ENCODE measurements at places on chromosomes 4 and X. TPM values are rescaled to one million over a fixed set of nuclear protein-coding genes. Genes with fewer than 3 reads are reported as not detected.

GRCh38 chr4:8369426-8370105 is 71.0 kb downstream of the ACOX3 start:
- DNase-seq, result no peak

DNA sequence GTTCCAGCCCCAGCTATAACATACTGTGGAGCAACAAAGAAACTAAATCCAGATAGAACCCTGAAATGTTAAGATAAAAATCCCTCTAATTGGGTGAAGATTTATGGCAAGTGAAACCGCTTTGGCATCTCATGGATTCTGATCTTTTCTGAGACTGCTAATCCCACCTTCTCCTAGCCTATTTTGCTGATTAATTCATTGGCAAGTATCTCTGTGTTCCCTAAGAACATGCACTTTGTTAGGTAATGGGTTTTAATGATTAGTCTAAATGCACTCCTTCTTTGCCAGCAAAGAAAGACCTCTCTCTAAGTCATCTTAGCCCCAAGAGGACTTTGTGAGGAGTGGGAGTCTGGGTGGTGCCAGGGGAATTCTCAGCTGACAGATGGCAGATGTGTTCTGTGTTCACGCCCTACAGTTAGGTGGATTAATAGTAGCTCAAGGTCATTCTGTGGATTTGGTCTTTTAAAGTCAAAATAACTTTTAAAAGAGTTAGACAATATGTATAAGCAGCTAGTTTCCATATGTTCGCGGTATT is 171.3 kb downstream of the UNC5C start:
- no peak for DNase-seq

- DNase-seq, result no peak
These were observed 415 bp upstream of the TENM3 start for GRCh38 chr4:182242787-182243186.

DNA sequence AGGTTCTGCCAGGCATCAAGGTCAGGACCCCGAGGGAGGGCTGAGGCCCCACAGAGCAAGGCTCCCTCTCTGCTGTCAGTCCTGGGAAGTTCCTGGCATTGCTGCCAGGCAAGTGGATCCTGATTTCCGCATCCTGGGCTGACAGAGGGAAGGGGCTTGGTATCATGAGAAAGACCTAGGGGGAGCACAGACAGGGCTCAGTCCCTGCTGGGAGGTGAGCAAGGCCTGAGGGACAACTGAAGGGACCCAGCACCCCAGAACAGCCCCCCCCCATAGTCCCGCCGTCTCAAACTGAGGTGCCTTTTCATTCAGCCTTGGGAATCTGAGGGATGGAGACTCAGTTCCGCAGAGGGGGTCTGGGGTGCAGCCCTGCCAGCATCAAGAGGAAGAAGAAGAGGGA is 971 bp downstream of the MAGEA11 start:
- no peak for DNase-seq

DNA sequence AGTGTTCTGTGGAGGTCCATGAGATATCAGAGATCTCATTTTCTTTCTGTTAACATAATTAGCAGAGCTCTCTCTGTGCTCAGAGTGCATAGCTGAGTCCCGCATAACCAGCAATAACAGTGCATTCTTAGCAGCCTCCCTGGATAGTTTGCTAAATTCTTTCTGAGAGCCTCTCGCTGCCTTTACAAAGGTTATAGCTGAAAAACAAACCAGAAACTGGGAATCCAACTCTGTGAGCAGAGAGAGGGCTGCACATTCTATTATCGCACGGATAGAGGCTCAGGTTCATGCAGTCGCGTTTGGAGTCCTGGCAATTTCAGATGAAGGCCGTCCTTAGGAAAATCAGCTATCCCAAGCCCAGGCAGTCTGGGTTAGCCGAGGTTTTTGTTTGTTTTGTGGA is 1.2 kb downstream of the ENPP6 start:
- no peak for DNase-seq

DNA sequence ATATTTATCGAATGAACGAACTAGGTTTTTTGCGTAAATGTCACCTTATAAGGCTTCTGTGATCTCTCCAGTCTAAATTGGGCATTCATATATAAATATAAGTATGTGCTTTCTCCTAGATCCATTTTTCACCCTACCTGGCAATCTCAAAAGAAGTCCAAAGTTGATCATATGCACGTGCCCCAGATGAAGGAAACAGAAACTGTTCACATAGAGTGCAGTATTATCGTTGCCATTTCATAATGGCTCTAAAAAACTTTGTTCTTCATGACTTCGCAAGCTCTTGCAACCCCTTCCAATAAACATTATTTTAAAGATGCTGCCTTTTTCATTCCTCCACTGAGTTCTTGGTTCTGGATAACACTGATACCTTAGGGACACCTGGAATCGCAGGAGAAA is 708 bp downstream of the INTS12 start:
- no peak for DNase-seq

DNA sequence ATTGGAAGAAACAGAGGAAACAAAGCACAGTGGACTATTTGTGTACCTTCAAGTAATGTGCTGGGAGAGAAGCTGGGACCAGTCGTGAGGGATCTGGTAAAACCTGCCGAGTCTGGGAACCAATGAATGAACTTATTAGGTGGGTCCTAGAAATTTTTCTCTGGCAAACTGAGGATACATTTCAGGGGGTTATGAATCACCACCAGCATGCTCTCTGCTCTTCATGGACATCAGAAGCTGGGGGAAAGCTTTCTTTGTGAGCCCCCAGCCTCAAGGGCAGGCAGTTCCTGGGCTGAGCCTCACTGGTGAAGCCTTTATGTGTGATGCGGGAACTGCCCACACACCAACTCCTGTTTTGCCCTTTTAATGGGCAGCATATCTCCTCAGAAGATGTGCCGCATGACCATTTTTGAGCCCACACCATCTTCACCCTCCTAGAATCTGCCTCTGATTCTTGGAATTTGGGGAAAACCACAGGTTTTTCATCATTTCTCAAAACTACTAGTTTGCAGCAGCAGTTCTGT is 95.4 kb upstream of the ENPP6 start:
- DNase-seq, result no peak

DNA sequence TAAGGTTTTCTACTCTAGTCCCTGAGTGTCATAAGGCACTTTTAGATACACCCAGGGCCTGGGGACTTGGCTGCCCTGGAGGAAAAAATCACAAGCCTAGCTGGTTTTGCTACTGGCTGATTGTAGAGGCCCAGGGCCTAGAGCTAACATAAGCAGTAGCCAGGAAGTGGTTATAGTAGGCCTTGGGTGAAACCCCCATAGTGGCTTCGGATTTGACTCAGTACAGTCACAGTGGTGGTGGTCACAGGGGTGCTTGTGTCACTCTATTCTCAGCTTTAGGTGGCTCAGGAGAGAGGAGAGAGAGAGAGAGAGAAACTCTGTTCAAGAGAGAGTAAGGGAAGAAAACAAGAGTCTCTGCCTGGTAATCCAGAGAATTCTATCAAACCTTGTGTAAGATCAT is 194.5 kb upstream of the EDA2R start:
- no peak for DNase-seq

- no peak for DNase-seq
These were observed 88.7 kb downstream of the SLC16A2 start for GRCh38 chrX:74509989-74510388.

- DNase-seq, result no peak
These were observed 207.8 kb upstream of the DCAF8L1 start for GRCh38 chrX:28189011-28189410.

GRCh38 chrX:9853307-9853706 is 67.1 kb downstream of the SHROOM2 start:
- no peak for DNase-seq

DNA sequence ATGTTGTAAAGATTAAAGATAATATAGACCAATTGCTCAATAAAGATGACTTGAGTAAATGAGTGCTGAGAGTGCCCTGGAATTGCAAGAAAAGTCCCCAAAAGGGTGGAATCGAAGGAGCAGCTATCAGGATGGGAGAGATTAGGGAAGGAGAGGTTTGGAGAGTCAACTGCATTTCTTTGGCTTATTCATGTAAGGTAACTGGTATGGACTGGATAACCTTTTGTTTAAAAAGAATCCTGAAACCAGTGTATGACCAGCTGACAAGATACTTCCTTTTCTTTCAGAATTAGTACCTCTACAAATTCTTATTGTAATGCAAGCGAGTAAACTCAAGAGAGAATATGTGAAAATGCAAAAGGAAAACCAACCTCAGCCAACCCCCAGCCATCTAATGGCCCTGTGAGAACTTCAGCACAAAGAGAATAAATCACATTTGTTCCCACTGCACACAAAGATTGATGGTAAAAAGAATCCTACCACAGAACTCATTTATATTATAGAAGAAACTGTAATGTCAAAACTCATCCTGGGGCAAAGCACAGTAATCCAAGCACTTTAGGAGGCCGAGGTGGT is 24.5 kb upstream of the SPP1 start:
- no peak for DNase-seq

- DNase-seq, result no peak
These were observed 20.4 kb upstream of the MAPK10 start for GRCh38 chr4:86380181-86380724.

DNA sequence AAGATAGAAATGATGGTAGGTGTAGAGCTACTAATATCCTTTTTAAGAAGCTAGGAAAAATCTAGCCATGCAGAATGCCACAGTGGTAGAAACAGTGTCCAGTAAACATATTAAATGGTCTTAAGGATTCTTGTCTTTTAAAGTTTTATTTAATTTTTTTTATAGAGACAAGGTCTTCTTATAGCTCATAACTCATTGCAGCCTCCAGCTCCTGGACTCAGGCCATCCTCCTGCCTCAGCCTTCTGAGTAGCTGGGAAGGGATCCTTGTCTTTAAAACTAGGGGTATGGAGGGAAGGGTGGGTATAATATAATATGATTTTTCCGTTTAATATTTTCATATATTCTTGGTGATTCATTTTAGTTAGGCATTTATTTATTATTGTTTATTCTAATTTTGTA is 3.8 kb downstream of the TMEM165 start:
- no peak for DNase-seq

- DNase-seq, result no peak
These were observed 45.8 kb upstream of the MSANTD1 start for GRCh38 chr4:3202836-3203820.

Gene TLR2
- 2.6 TPM for polyA plus RNA-seq

Gene SLITRK4
- not detected for polyA plus RNA-seq

Gene TLR1
- 35.8 TPM for polyA plus RNA-seq

Gene ITIH6
- not detected for polyA plus RNA-seq

Gene TEX13B
- not detected for polyA plus RNA-seq

Gene ALB
- polyA plus RNA-seq, result not detected

Gene UGT2A1
- polyA plus RNA-seq, result not detected

Gene GC
- polyA plus RNA-seq, result not detected

Gene ABCG2
- polyA plus RNA-seq, result not detected

Gene CT45A5
- not detected for polyA plus RNA-seq

Gene CYP2U1
- 15.7 TPM for polyA plus RNA-seq

Gene GASK1B
- 0.23 TPM for polyA plus RNA-seq

All from naive B cell (primary cell).